ENCODE measurements at places on chromosomes 12 and 14. TPM values are rescaled to one million over a fixed set of nuclear protein-coding genes. Genes with fewer than 3 reads are reported as not detected.

The PLCZ1 gene
- total RNA-seq, result not detected

The AQP6 gene
- not detected for total RNA-seq

The TM7SF3 gene
- 65.4 TPM for total RNA-seq

The HOXC12 gene
- not detected for total RNA-seq

The VDR gene
- total RNA-seq, result 41.6 TPM

The GLS2 gene
- total RNA-seq, result 0.89 TPM

The DTX1 gene
- total RNA-seq, result not detected

The VWF gene
- 0.02 TPM for total RNA-seq

The PPTC7 gene
- total RNA-seq, result 35.2 TPM

The COX6A1 gene
- total RNA-seq, result 287 TPM

The PMEL gene
- 0.25 TPM for total RNA-seq

The RABGGTA gene
- total RNA-seq, result 54.4 TPM

The CLEC6A gene
- total RNA-seq, result not detected

The SLC6A13 gene
- total RNA-seq, result not detected

The C1S gene
- 2.2 TPM for total RNA-seq

The RBP5 gene
- 0.84 TPM for total RNA-seq

The SCN8A gene
- total RNA-seq, result 0.64 TPM

The PLEKHD1 gene
- 0.16 TPM for total RNA-seq

The GALNT16 gene
- not detected for total RNA-seq

The TGM1 gene
- 5.6 TPM for total RNA-seq

The PITPNM2 gene
- 12.9 TPM for total RNA-seq

The C12orf60 gene
- 1.5 TPM for total RNA-seq

Measured in T-helper 2 cell treated with Interferon-gamma antibody and Interleukin-4, amounts not matched to agents 100 ng/mL and 5 ng/mL, for 36 hours (primary cell).